ENCODE measurements at places on chromosomes 7 and 10. TPM values are rescaled to one million over a fixed set of nuclear protein-coding genes. Genes with fewer than 3 reads are reported as not detected.

GRCh38 chr7:152521420-152522337 lies 85.9 kb upstream of the KMT2C start:
- DNase-seq: no peak

- DNase-seq: no peak
Measured at GRCh38 chr7:156145184-156145583, 332.9 kb upstream of the SHH start.

The ANXA8L1 gene
- 1.1 TPM for total RNA-seq

DNA sequence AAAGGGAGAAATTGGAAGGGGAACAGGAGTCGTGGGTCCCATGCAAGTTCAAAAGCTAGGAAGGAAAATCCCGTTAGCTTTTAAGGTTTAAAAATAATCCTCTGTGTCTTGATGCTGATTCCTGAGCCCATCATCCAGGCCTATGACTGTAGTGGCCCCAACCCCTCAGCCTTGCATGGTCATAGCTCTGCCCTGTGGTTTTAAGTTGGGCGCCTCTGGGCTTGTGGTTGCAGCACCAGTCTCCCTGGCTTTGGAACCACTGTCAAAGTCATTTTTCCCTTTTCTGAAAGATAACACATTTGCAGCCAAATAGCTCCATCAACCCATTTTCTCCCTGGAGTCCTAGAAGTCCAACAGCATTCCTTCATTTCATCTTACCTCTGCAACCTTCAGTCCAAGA lies 13.6 kb downstream of the TMEM236 start:
- DNase-seq: no peak

DNA sequence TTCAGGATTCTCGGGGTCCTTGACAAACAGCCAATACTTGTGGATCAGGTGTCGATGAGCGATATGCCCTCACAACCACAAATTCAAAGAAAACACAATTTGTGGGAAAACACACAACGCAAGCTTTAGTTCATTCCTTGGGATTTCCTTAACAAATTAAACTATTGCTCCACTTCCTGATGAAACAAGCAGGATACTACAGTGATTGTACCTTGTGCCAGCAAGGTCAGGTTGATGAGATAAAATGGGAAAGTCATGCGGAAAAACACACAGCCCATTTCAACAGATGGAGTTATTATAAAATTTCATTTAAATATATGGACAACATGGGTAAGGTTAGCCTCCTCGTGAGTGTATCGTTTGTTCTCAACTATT lies 8.8 kb upstream of the RHOBTB1 start:
- DNase-seq: no peak

DNA sequence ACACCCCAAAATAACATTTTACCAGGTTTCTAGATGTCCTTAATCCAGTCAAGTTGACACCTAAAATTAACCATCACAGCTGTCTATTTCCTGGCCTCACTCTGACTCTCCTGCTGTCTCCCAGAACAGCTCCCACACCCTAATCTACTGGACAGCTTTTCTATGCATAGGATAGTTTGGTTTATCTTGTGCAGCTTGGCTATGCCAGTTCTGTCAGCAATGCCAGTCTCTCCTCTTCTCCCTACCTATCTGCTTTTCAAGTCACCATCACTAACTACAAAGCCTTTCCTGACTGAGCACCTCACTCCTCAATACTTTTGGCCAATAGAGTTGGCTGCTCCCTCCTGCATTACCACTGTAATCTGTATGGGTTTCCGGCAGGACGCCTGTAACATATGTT lies 5.0 kb downstream of the NCOA4 start:
- no peak for DNase-seq

DNA sequence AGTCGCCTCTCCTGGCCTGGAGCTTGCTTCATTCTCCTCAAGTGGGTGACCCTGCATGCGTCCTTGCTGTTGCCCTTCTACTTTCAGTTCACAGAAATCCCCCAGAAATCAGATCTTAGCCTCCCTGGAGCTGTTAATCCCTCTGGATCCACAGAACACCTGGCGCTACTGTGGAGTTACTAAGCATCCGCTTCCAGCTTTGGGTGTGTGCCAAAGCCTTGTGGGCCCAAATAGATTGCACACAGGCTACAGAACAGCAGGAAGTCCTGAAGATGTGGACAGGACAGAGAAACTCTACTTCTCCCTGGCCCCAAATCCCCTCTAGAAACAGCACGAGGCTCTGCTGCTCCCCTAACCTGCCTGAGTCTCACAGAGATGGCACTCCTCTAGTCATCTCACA lies 36.6 kb upstream of the PDLIM1 start:
- no peak for DNase-seq

The H2BK1 gene
- not detected for total RNA-seq

The CUZD1 gene
- total RNA-seq: not detected
